ENCODE measurements at places on chromosomes 7 and 10.

GRCh38 chr7:105672801-105673200, 91.5 kb upstream of the EFCAB10 start:
- no peak for DNase-seq

GRCh38 chr10:34651416-34652195, 163.5 kb downstream of the PARD3 start:
- no peak for DNase-seq

- DNase-seq = no peak
Measured at GRCh38 chr10:62467527-62467926, 93.4 kb downstream of the ZNF365 start.

DNA sequence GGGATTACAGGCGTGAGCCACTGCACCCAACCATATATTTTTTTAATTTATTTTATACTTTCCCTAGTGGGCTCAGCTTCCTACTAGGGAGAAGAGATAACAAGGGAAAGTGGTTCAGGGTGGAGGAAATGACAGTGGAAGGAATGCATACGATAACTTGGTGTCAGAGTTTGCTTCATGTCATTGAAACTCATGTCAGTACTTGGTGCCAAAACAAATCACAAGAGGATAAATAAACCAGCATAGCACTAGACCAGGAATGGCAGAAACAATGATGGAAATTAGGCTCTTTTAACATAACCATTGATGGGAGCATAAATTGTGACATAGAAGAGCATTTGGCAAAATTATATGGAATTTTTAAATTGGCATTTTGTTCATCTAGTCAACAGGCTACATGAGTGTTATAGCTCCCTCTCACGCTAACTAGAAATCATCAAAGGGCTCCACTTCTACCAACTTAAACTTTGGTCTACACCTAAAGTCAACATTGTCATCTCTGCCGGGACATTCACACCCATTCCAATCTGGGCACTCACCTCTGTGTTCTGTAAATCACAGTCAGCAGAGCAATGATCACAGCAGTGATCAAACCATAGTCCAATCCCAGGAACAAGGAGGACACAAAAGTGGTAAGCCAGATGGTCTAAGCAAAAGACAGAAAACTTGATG, 41.2 kb downstream of the PSMC2 start:
- DNase-seq = no peak

DNA sequence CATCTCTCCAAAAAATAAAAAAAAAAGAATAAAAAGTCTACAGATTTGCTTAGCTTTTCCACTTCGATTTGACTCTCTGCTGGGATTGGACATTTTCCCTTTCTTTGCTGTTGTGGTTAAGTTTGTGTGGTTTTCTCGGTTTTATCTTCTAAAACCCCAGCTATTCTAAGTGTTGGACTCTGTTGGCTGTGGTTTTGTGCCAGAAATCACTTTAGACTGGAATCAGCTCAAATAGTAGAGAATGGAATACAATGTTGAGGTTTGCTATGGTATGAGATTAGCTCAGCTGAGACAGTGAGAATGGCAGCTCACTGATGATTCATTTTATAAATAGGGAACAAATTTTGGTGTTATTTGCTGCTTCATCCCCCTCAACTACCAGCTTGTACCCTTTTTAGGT, 116.0 kb downstream of the BUB3 start:
- DNase-seq = no peak

DNA sequence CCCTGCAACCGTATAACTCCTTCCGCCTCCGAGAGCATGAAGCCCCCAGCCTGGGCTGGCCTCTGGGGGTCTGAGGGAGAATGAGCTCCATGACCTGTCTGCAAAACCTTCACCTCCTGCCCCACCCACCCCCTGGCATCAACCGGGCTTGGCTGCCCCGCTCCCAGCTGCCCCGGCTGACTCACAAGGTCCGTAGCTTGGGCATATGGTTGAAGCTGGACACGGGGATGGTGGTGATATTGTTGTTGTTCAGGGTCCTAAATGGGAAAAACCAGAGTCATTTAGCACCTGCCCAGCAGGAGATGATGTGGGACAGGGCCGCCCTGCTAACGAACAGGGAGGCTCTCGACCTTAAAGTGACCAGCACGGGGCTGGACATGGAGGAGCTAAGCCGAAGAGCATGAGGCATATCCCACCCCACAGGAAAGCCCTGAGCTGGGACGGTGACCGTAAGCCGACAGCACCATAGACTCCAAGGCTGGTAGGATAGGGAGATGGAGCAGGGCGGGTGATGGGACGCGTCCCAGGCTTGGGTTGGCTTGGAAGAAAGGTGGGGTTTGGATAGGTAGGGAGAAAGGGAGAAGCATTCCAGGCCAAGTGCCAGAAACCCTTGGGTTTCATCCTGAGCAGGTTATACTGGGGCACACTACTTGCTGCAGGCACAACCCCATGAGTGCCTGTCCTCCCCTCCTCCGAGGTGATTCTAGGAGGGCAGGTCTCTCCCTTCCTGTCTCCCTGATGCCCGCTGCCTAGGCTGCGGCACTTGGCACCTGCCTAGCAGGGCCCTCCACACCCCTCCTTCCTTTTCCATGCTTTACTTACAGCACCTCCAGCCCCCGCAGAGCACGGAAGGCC, 121.5 kb downstream of the SLIT1 start:
- no peak for DNase-seq

GRCh38 chr7:72101444-72101843, 310.7 kb downstream of the CALN1 start:
- DNase-seq = no peak

- DNase-seq = no peak
Measured at GRCh38 chr10:3468919-3469638, 296.5 kb upstream of the PITRM1 start.

GRCh38 chr7:38182450-38182849, 4.4 kb downstream of the STARD3NL start:
- no peak for DNase-seq

DNA sequence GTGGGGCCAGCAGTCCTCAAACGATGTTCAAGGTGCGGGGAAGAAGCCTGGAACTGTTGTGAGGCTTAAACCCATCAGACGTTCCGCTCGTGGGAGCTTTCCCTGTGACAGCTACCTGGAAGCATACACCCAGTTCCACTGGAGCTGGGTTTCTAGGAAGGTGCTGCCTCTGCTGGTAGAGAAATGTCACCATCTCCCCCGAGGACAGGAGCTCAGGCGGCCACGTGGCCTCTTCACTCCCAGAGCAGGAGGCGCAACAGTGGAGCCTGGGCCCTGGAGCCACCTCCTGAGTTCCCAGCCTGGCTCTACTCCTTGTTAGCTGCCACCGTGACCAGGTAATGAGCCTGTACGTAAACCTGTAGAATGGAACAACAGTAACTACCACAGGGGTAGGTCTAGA, 156.1 kb downstream of the ADARB2 start:
- DNase-seq = no peak

GRCh38 chr10:22503315-22504088, 158.2 kb downstream of the SPAG6 start:
- no peak for DNase-seq

DNA sequence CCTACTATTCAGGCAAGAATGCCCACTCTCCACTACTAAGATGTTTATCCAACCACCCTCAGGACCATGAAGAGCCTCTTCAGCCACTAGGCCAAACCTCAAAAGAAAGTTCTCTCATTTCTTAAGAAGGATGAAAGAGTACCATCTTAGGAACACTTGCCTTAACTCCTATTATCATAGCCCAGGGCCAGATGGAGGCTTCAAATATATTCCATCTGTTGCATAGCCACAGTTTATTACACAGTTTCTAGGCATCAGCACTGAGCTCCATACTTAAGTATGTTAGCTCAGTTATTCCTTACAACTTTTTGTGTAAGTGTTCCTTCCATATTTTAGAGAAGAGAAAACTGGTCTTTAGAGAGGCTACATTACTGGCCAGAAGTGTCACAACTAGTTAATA, 37.4 kb upstream of the YAE1 start:
- DNase-seq = no peak

Data from stimulated activated CD4-positive, alpha-beta T cell treated with anti-CD3 and anti-CD28 coated beads, TNF-alpha, amount 100 ng/mL, for 48 hours (primary cell).